ENCODE measurements at places on chromosomes 2 and 18. TPM values are rescaled to one million over a fixed set of nuclear protein-coding genes. Genes with fewer than 3 reads are reported as not detected.

Gene SLC40A1
- not detected for total RNA-seq

Gene DYNAP
- total RNA-seq, result 1.0 TPM

DNA sequence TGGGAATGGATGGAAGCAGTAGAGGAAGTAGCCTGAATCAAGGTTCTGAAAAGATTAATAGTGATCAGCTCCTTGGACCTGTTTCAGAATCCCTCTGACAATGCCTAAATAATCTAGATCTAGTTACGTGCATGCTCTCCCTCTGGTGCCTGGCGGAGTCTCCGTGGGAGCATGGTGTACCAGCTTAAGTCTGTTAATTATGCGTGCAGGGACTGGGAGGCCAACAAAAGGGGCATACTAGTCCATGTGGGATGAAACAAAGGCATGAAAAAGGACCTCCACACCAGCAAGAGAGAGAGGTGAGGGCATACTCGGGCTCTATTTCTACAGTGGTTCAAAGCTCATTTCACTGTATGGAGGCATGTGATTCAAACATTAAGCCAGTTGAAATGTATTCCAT lies 200.3 kb downstream of the DPP4 start:
- H3K4me3 ChIP-seq, result no peak overlapping the region
- no peaks in the 10 kb centered on the region for H3K4me1 ChIP-seq
- H3K27ac ChIP-seq, result no peak overlapping the region
- no peaks in the 10 kb centered on the region for H3K27me3 ChIP-seq

GRCh38 chr2:237059155-237059875 lies 26.4 kb upstream of the COPS8 start:
- no peak for DNase-seq
- no peak overlapping the region for H3K4me3 ChIP-seq
- no peak overlapping the region for H3K27ac ChIP-seq

- no peaks in the 10 kb centered on the region for H3K36me3 ChIP-seq
- DNase-seq, result no peak
- no peaks in the 10 kb centered on the region for H3K4me1 ChIP-seq
- H3K27ac ChIP-seq, result no peak overlapping the region
- H3K27me3 ChIP-seq, result no peaks in the 10 kb centered on the region
Observed at GRCh38 chr2:157271590-157272203, 14.2 kb downstream of the GALNT5 start.

GRCh38 chr18:75160364-75160763 lies 48.6 kb downstream of the PTGR3 start:
- DNase-seq, result peak; percentile 48
- no peaks in the 10 kb centered on the region for H3K4me1 ChIP-seq
- no peak overlapping the region for H3K27ac ChIP-seq

DNA sequence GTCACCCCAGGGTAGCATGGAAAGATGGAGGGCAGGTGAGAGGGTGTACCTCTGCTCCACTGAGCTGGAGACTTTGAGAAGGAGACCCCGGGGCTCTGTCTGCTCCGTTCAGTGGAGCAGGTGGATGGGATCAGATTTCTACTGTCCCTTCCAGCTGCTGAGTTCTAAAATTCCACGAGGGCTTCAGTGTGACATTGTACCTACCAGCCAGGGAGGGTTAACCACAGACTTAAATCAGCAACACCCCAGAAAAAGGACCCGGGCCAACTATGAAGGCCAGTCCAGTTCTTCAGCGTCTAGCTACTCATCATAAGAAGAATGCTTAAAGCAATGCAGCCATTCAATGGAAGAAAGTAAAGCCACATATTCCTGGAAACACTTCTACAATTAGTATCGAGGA lies 23.8 kb downstream of the STAT1 start:
- peaks cover 31% of the 10 kb centered on the region for H3K36me3 ChIP-seq
- no peak overlapping the region for H3K27ac ChIP-seq
- no peaks in the 10 kb centered on the region for H3K4me1 ChIP-seq
